ENCODE measurements at places on chromosomes 13 and 19.

- DNase-seq: no peak
These were observed 2678.4 kb downstream of the PCDH9 start for GRCh38 chr13:64551755-64552154.

DNA sequence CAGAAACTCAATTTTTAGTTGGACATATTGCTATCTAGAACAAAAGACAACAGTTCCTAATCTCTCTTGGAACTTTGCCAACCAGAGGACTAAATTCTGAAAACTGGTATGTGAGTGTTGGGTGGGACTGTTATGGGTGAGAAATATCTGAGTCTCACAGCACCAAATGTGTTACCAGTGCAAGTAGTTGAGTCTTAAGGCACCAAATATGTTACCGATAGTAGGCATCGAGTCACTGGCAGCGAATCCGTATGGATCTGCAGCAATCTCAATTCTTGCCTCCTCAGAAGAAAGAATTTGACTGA, 575.2 kb downstream of the DACH1 start:
- no peak for DNase-seq

- DNase-seq: no peak
These were observed 146.8 kb downstream of the FOXO1 start for GRCh38 chr13:40519637-40520036.

DNA sequence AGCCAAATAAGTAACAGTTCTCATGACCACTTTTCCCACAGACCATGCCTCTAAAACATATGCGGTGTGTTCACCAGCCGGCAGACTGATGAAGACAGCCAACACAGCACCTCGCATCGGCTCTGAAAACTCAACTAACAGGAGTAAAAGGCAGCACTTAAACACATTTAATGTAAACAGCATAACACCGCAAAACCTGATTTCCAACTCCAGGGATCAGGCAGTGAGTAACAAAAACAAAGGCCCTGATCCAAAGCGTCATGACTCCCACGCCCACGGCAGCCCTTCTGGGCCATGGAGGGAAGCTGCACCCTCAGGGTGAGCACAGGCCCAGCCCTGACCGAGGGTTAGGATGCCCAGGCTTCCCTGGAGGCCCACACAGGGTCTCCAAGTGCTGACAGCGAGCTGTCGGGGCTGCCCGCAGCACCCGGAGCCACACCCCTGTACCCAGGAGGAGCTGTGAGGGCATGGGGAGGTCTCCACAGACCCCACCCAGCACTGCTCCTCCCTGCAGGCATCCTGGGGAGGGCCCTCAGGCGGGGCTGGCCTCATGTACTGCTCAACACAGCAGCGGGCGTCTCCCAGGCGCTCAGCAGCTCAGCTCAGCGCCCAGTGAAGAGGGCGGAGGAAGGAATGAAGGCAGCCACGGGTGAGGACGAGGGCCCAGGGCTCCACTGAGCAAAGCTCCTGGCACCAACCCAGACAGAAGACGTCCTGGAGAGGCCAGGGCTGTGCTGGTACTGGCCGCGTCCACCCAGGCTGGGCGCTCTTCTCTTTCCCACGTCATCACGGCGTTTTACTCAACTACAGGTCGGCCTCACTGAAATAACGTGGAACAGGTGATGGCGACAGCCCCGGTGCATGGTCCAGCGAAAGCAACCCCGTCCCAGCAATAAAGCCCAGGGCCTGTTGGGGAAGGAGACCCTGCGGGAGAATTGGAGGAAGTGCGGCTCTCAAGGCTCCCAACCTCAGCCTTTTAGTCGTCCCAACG, 53.7 kb downstream of the RASA3 start:
- no peak for DNase-seq

GRCh38 chr19:22945560-22945959, 57.4 kb downstream of the ZNF728 start:
- DNase-seq: no peak

GRCh38 chr19:15563325-15563794, 51.7 kb upstream of the CYP4F8 start:
- no peak for DNase-seq

GRCh38 chr13:110885966-110886869, 28.7 kb downstream of the ANKRD10 start:
- no peak for DNase-seq

- DNase-seq: no peak
These were observed 1219.5 kb upstream of the PCDH20 start for GRCh38 chr13:62635161-62635560.

- no peak for DNase-seq
These were observed 546.7 kb downstream of the RFC3 start for GRCh38 chr13:34364633-34365032.

GRCh38 chr19:1719519-1719918, 33.8 kb upstream of the ONECUT3 start:
- no peak for DNase-seq

- no peak for DNase-seq
These were observed 9.6 kb downstream of the CEBPA start for GRCh38 chr19:33292595-33293254.

GRCh38 chr13:38141792-38142191, 207.9 kb upstream of the UFM1 start:
- DNase-seq: no peak

DNA sequence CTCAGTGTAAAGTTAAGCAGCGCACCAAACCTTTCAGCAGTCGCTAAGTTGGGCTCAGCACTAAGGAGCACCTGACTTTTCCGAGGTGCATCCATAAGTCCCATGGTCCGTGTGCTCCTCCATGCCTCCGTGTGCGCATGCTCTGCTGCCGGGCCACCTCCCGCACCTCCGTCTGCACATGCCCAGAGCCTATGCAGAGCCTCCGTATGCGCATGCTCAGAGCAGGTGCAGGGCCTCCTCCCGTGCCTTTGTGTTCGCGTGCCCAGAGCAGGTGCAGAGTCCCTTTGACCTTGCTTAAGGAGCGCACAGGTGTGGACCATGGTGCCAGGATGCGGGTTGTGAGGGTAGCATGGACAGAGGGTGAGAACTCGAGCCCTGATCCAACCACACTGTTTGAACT, 46.0 kb downstream of the ATP11A start:
- no peak for DNase-seq

GRCh38 chr13:73248711-73249580, 190.1 kb downstream of the KLF5 start:
- DNase-seq: no peak

GRCh38 chr13:92224825-92225224, 826.4 kb downstream of the GPC5 start:
- DNase-seq: no peak

DNA sequence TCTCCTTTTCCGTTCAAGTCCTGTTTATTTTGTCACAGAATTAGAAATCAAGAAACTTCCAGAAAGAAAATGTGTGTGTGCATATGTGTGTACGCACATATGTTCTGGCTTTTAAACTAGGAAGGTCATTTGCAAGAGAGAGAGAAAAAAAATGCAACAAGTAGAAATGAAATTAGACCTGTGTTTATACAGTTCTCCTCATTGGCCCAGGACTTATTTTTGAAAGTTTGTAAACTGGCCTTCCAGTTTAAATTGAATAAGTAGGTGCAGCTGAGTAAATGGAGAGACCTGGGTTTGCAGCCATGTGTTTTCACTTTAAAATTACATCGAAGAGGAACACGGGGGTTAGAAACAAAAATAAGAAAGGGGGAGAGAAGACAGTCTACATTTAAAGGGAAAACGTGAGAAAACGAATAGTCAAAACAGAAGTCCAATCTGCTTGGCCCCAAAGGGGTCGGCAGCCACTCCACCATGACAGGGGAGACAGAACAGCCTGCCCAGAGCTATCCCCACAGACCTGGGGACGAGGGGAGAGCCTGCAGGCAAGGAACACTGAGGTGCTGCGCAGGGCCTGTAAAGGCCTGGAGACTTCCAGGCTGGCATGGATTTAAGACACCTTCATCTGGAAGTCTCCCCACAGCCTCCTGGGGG, 216.8 kb upstream of the MAB21L1 start:
- DNase-seq: no peak

- no peak for DNase-seq
These were observed 10.7 kb downstream of the ELF1 start for GRCh38 chr13:41008349-41008980.

Data from GM13977 (cell line).